Activated CD4-positive, alpha-beta T cell treated with anti-CD3 and anti-CD28 coated beads, Interleukin-10, Interleukin-2, amounts not matched to agents 100 ng/mL and 50 ng/mL, durations not matched to agents 16 hours and 8 hours (primary cell): ENCODE measurements at places on chromosomes 3 and 15.

- no peak for DNase-seq
These were observed 39.0 kb downstream of the LRTM1 start for GRCh38 chr3:54888873-54889272.

DNA sequence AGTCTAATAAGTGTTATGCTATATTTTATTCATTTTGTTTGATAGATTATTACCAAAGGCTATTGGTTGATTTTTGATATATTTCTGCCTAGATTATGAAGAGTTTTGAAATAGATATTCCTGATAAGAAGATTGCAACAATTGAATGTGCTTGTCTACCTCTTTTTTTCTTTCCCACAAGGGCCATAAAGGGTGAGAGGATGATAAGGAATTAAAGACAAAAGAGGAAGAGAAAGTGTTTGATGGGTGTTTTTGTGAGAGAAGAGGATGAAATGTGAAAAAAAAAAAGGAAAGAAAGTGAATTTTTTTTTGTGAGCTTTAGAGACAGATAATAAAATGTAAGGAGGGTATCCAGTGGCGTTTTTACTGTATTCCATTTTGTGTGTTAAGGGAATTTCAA is 244.4 kb downstream of the CHST2 start:
- no peak for DNase-seq

GRCh38 chr3:47010910-47011309 is 31.4 kb downstream of the NBEAL2 start:
- DNase-seq: no peak

GRCh38 chr15:70297465-70298058 is 199.8 kb upstream of the TLE3 start:
- no peak for DNase-seq

DNA sequence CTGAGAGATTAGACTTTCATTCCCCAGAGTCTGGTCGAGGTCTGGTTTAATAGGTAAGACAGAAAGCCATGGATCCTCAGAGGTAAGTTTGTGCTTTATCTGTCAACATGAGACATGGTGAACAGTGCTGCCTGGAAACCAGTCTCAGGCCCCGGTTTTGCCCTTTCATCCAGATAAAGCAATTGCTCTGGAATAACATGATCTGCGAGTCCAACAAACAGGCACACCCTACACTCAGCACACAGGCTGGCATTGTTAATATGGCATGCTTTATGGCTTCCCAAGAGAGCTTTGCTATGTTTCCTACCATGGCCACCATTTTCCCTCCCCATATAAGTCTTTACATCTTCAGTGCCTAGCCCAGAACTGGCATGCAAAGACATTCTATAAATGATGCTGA is 30.1 kb upstream of the MNS1 start:
- DNase-seq: no peak

DNA sequence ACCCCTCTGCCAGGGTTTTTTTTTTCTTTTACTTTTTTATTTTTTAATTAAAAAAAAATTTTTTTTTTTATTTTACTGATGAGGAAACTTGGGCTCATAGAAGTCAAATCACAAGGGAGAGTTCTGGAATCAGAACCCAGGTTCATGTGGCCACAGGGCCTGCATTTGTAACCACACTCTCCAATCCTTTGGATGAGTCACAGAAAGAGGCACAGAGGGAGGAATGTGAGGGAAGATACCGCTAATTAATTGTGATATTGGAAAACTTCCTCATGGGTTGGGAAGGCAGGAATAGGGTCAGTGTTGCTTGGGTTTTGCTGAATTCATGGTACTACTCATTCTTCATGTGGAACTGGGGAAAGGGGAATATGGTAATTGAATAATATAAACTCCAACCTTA is 132.9 kb upstream of the SLC6A11 start:
- no peak for DNase-seq

DNA sequence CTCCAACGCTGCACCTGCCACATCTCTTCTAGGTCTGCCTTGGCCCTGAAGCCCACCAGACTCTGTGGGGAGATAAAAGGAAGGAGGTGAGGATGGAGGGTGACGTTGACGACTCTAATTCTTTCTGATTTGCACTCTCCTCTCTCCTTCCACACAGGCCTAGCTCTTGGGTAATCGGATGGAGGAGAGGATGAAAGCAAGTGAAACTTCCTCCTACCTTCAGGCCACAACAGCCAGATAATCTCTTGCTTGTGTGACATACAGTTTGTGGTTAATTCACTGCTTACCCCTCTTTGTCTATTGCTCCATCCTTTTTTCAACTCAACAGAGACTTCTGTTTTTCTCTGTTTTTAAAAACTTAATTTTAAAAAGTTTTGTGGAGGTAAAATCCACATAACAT is 208.1 kb downstream of the SV2B start:
- DNase-seq: peak; percentile 50

DNA sequence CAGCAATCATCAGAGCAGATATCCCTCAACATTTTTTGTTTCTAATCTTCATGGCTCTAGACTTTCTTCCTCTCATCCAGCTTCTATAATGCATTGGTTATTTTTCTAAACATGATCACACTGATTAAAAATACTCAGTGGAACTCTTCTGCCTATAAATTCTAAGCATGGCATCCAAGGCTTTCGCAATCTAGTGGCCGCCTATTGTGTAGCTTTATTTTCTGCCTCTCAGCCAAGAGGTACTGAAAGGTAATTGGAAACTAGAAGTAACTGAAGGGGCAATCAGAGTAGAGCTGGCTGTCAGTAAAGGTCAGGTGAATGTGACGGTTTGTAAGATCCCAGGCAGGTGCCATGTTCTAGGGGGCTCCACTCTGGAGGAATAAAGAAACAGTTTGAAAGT is 33.4 kb downstream of the OXSM start:
- DNase-seq: no peak

DNA sequence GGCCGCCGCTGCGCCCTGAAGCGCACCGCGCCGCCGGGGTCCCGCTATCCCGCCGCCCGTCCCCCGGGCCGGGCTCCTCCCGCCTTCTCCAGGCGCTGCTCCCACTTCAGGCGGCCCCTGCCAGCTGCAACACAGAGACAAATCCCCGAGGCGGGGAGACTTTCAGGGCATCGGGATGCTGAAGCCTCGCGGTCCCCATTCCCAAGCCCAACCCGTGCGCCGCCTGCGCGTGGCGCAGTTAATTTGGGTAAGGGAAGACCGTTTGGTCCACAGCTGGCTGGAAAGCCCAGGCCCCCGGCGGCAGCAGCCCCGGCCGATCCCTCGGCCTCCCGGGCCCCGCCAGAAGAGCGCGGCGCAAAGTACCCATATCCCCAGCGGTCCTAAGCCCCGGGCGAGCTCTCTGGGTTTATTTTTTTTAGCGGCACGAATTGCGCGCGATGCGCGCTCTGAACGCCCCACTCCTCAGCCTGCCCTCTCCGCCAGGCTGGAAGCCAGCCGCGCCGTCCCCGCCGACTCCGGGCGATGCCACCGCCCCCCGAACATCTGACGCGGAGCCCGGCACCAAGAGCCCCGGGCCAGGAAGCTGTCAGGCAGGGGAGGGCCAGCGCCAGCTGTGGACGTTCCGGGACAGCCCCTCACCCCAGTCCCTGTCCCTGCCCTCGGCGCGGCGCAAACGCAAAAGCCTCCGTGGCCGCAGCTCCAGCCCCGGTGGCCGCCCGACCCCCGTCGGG is 517 bp downstream of the FBN1 start:
- peak; percentile 16 for DNase-seq

DNA sequence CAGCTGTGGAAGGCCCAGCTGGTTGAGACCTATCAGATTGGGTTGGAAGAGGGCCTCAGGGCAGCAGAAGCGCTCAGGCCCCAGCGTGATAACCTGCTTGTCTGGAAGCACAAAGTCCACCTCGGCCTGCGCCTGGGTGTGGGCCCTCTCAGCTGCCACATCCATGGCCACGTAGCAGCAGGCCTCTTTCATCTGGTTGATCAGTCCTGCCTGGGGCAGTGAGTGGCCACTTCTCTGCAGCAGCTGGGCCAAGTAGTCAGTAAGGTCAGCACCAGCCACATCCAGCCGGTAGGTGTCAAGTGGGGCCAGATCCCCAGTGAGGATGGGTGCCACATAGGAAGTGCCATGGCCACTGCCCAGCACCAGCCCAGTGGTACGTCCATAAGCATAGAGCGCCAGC is 3.9 kb upstream of the CAMKV start:
- no peak for DNase-seq

- DNase-seq: no peak
These were observed 88.4 kb downstream of the RAP2B start for GRCh38 chr3:153250446-153250845.

DNA sequence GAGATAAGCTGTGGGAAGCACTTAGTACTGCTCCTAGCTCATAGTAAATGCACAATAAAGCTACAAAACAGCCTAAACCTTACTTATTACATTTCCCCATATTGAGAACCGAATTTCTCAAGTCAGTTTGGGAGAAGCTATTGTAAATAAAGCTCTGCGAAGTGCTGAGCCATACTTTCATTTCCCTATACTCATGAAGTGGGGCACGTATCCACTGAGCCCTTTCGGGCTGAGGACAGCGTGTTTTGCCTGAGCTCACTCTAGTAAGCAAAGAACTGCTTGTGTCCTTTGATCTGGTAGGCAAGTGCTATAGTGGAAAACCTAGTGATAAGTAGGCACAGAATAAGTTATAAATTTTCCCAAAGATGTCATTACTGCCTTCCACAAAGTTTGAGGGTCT is 165.0 kb downstream of the RSL24D1 start:
- DNase-seq: no peak

DNA sequence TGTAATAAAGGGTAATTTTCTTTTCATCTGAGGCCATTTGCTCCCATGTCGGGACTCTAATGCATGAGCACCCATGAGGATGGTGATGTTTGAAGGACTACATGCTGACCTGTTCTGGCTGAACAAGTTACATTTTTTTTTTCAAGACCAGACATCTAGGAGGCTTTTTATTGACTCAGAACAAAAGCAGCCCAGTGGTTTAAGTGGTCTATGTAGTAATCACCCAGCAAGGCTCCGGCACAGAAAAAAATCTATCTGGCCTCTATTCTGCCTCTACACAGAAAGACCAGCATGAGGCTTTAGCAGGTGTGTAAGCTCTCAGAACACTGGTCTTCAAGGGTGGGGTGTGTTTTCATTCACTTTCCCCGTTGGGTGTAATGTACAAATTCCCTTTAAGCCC is 95.1 kb upstream of the ZBED2 start:
- peak; percentile 82 for DNase-seq

- no peak for DNase-seq
These were observed 103.6 kb downstream of the FNDC3B start for GRCh38 chr3:172142864-172143451.

DNA sequence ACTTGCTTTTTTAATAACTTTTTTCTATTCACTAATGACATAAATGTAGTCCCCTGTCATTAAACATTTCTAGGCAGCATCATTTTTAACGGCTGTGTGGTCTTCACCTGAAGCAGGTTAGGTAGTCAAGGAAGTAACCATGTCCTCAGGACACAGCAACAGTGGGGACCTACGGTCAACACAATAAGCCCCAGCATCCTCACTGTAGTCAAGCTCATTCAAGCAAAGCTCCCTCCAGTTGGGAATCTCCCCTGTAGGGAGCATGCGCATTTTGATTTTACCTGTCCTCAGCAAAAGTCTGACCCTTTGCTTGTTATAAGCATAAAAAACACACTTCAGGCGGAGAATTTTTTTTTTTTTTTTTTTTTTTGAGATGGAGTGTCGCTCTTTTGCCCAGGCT is 151.4 kb downstream of the SHQ1 start:
- DNase-seq: no peak

- peak; percentile 9 for DNase-seq
These were observed 47.1 kb downstream of the FOXP1 start for GRCh38 chr3:71536376-71536965.

GRCh38 chr3:70992131-70992530 is 591.4 kb downstream of the FOXP1 start:
- no peak for DNase-seq

- no peak for DNase-seq
These were observed 524.3 kb downstream of the UNC13C start for GRCh38 chr15:54502416-54503075.

GRCh38 chr3:30664884-30665283 is 58.5 kb downstream of the TGFBR2 start:
- peak; percentile 73 for DNase-seq

- DNase-seq: no peak
These were observed 3.3 kb upstream of the HES1 start for GRCh38 chr3:194132465-194133286.

- DNase-seq: no peak
These were observed 3.9 kb downstream of the ZDHHC19 start for GRCh38 chr3:196207159-196207832.

- no peak for DNase-seq
These were observed 49.7 kb downstream of the SEMA5B start for GRCh38 chr3:122977746-122978466.

DNA sequence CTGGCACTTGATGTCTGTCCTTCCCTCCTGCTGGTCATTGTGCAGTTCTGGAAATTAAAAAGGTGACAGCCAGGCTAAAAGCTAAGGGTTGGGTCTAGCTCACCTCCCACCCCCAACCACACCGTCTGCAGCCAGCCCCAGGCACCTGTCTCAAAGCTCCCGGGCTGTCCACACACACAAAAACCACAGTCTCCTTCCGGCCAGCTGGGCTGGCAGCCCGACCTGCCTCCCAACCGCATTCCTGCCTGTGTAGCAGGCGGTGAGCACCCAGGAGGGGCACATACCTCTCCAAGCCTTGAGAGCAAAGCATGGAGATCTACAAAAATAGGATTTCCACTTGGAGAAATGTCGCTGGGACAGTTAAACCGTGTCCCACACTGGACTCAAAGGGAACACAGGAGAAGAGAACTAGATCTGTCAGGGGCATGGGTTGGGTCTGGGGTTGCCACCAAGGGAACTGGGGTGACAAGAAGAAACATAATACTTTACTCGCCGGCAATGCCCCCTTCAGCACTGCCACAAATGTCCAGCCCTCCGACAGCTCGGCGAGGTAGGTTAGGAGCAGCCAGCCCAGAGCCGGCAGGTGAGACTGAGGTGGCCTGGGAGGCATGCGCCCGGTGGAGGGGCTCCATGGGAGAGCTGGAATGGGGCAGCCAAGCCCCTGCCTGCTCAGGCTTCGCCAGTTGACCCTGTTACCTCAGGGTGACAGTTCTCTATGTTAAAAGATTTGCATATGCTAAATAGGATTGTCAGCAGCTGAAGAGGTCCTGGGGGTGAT is 52.2 kb downstream of the EXOG start:
- no peak for DNase-seq

DNA sequence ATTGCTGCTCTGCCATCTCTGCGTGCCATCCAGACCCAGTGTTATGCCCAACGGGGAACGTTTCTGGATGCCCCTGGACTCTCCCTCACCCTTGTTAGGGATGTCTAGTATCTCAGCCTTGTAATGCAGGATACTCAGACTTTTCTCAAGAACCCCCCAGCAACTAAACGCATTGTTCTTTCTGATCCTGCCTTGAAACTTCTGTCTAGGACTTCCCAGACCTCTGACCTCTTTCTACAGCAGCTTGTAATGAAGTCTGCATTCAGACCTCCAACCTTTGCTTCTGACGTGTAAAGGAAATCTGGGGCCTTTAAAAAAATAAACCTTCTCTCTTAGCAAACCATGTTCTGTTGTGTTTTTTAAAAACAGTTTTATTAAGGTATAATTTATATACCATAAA is 139.5 kb downstream of the KCNAB1 start:
- no peak for DNase-seq

- DNase-seq: no peak
These were observed 412 bp downstream of the CHDH start for GRCh38 chr3:53845881-53846133.

- DNase-seq: no peak
These were observed 30.5 kb upstream of the CHL1 start for GRCh38 chr3:166071-166470.
